Suppressor macrophage treated with lipopolysaccharide for 4 hours (primary cell): ENCODE measurements at places on chromosomes 4 and X.

DNA sequence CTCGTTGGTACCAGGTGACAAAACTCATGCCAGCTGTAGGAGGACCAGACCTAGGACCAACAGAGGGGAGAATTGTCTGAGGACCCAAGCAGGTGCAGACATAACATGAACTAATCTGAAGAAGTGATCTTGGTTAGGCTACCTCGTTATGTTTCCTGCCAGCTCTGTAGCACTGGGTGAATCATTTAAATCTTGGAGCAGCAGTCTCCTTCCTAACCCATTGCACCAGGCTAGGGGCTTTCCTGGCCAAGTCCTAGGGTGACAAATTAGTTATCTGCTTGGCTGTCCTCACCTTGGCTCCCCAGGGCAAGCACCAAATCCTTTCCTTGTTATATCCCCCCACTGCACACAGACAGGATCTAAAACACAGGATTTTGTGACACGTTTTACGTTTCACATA lies 87.8 kb downstream of the WWC2 start:
- DNase-seq = no peak

DNA sequence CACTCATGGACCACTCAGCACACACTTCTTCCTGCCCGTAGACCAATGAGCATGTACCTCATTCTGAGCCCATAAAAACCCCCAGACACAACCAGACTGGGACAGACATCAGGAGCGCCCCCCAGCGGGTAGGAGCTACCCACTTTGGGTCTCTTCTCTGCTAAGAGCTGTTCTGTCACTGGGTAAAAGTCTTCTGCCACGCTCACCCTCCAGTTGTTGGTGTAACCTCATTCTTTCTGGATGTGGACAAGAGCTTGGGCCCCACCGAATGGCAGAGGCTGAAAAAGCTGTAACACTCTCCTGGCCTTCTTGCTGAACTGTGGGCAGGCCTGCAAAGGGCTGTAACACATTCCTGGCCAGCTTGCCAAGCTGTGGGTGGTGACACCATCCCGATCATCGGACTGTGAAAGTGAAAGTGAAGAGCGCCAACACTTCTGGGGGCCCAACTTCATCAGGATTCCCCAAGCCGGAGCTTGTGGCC lies 137.6 kb downstream of the TECRL start:
- DNase-seq = no peak

DNA sequence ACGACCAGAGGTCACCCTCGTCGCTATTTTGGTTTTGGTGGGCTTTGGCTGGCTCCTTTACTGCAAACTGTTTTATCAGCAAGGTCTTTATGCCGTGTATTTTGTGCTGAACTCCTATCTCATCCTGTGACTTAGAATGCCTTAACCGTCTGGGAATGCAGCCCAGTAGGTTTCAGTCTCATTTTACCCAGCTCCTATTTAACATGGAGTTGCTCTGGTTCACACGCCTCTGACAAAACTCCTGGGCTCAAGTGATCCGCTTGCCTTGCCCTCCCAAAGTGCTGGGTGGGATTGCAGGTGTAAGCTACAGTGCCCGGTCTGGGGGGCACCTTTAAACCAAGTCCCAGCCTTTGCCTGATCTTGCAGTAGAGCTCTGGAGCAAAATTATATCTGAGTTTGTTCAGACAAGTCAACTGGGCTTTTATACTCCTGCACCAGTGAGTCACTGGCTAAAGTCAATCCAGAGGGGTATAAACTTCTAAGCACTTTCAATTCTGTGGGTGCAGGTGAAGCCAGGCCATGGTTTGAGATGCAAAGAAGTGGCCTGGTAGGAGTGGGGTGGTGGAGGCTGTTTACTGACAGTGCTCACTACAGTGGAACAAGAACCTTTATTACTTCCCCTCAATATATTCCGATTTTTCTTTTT lies 50.2 kb downstream of the MGST2 start:
- DNase-seq = no peak

DNA sequence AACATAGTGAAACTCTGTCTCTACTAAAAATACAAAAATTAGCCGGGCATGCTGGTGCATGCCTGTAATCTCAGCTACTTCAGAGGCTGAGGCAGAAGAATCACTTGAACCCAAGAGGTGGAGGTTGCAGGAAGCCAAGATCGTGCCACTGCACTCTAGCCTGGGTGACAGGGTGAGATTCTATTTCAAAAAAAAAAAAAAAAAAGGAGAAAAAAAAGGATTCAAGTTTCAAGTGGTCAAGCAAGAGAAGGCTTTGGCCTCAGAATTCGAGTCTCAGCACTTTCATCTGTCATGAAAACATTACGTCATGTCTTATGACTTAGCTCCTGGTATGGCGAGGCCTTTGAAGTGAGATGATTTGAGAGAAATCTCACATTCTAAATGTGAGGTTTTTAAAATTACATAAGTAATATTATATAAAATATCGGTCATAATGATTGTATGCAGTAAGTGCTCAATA lies 21.2 kb upstream of the DHRSX start:
- peak; percentile 75 for DNase-seq

DNA sequence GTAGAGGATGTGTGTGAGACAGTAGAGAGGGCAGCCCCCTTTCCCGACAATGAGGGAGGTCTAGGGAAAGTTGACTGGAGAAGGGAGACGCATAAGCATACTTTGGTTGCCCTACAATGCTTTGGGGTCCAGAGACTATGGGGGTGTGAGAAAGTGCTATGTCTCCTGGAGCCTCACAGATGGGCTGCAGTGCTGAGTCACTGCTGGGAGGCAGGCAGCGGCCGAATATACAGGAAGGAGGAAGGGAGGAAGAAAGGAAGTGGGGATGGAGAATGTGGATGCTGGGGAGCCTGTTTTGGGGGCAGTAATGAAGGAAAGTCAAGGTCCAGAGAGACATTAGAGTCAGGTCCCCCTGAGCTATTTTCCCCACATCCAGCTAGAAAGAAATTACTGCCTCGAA lies 12.7 kb downstream of the DRP2 start:
- no peak for DNase-seq

DNA sequence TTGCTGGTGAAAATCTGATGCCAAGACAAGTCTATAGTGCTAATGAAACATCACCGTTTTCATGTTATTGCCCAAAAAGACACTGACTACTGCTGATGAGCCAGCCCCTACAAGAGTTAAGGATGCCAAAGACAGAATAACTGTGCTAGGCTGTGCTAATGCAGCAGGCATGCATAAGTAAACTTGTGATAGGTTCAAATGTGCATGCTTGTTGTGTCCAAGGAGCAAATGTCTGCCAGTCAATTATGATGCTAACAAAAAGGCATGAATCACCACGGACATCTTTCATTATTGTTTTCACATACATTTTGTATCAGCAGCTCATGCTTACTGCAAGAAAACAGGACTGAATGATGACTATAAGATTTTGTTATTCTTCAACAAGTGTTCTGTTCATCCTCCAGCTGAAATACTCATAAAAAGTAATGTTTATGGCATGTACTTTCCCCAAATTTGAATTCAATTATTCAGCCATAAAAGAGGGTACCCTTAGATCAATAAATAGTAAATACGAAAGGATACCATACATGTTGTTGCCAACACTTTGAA lies 306.9 kb upstream of the ARSJ start:
- DNase-seq = no peak

DNA sequence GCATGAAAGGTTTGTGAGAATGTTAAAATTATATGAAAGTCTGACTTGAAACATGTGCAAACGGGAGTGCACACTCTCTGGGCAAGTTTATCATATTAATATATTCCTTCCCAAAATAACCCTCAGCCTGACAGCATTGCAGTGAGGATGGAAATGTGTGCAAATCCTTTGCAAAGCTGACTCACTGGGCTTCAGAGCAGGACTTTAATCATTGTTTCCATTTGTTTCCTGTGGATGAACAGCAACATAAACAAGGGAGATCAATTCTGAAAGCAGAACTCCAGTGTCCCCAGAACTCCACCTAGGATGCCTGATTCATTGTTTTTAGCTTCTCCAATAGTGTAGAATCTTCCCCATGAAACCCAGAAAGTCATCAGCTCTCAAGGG lies 32.9 kb downstream of the SLC2A9 start:
- peak; percentile 64 for DNase-seq

GRCh38 chr4:128335541-128335940 lies 47.9 kb upstream of the PGRMC2 start:
- DNase-seq = no peak

DNA sequence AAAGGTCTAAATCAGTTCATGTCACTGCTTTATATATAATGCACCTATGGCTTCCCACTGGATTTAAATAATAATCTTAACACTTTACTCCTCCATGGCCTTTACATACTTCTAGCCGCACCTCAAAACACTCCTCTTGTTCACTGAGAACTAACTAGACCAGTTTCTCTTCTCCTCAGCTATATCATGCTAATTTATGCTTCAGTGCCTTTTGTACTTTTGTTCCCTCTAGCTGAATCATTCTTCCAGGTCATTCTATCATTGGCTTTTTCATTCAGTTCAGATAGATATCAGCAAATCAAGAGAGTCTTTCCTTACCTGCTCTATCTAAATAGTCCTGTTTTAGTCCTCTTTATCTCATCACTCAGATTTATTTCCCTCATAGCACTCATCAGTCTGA lies 64.2 kb downstream of the TET2 start:
- no peak for DNase-seq

- DNase-seq = no peak
Observed at GRCh38 chr4:24394041-24394440, 190.3 kb downstream of the DHX15 start.
